ENCODE measurements at places on chromosomes 11 and 22. TPM values are rescaled to one million over a fixed set of nuclear protein-coding genes. Genes with fewer than 3 reads are reported as not detected.

DNA sequence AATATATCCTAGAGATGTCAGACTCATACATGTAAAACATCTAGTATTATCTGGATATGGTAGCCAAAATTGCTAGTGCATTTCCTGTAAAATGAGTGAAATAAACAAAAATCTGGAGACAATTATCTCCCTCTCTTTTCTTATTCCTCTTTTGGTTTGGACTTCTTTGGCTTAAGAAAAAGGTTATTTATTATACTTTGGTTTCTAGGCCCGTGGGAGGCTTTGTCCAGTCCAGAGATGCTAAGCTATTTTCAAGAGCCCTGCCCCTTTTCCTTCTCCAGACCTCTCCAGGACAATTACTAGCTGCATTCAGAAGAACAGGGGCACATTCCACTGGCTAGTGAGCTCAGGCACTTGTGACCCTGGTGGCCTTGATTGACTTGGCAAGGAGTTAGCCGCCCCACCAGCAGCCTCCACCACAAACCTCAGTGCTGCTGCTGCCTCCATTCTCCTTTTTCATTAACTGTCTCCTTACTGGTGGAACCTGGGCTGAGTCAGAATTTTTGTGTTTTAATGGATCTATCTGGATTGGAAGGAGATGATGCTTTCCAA is 747.3 kb upstream of the TENM4 start:
- no peak for DNase-seq

PARVG gene
- total RNA-seq = not detected

DNA sequence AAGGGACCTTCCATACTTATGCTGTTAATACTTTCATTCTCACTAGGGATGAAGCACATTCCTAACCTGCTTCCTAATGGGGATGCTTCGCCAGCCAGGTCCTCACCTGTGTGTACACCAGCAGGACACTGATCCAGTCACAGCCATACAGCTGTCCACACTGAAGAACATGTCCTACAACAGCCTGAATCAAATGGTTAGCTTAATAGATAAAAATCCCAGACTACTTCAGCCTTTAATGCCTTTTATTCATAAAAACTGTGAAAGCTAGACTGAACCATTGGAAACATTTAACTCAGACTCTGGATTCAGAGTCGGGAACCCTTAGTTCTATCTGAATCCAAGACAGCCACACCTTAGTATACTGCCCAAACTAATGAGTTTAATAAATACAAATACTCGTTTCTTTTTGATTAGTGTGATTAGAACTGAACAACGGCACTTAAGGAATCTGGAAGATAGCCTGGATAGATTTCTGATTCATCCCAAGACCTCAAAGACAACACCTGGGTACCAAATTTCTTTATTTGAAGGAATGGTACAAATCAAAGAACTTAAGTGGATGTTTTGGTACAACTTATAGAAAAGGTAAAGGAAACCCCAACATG is 3.3 kb downstream of the FTH1 start:
- DNase-seq = no peak

- no peak for DNase-seq
Measured at GRCh38 chr11:106621484-106621883, 396.8 kb downstream of the GUCY1A2 start.

GRCh38 chr11:4465407-4465806 is 16.3 kb downstream of the OR52K2 start:
- no peak for DNase-seq

DNA sequence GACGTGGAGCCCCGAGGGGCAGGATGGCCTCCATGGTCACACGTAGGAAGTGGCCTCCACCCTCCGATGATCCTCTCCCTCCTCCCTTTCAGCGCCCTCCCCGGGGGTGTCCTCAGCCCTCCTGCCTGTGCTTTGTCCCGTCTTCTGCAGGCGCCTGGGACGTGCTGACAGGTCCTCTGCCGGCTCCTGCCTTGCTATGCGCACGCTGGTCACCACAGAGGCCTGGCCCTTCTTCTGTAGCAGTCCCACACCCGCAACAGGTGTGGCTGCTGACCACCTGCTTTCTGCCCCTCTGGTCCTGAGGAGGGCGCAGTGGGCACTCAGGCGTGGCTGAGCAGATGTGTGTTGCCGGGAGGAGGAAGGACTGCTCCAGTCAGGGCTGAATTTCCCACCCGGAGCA is 27.7 kb upstream of the PPP6R3 start:
- no peak for DNase-seq

B4GAT1 gene
- 47.0 TPM for total RNA-seq

PSMC3 gene
- total RNA-seq = 665 TPM

DNA sequence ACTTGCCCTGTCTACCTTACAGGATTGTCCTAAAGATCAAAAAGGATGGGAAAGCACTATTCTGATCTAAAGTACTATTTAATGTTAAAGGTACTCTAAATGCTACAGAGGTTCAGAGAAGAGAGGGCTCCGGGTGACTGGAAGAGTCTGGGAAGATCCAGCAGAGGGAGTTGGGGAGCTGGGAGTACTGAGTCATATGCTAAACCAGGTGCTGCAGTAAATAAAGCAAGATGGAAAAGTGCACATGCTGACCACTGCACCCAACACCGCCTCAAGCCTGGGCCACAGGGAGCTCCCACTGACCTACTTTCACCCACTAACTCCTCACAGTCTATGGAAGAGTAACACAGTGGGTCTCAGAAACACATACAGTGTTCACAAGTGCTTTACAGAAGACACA is 49.3 kb downstream of the WT1 start:
- peak; percentile 84 for DNase-seq

DNA sequence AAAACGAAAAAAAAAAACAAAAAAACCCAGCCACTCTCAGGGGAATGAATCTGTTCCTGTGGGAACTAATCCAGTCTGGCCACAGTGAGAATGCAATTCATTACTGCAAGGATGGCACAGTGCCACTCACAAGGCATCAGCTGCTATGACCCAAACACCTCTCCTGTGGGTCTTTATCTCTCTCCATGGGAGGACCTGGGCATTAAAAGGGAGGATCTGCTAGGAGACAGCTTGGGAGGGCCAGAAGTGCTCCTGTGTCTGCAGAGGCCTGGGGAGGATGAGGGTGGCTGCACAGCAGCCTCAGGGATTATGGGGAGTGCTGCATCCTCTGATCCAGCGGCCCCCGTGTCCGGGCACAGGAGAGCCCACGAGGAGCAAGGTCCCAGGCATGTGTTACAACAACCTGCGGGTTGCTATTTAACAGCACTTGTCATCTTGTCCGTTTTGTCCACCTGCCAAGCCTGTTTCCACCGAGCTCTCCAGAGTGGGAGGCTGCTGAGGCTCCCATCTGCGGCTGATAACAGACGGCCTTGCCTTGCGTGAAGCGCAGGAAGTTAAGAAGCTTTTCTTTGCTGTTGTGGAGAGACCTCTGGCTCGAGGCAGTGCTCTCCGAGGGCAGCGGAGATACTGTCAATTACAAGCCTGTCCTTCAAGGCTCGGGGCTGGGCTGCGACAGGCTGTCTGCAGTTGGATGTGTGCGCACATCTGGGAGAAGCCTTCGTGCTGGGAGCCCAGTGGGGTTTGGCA is 97.7 kb downstream of the NXPE2 start:
- no peak for DNase-seq

GRCh38 chr11:27405134-27405533 is 42.1 kb upstream of the CCDC34 start:
- no peak for DNase-seq

DNA sequence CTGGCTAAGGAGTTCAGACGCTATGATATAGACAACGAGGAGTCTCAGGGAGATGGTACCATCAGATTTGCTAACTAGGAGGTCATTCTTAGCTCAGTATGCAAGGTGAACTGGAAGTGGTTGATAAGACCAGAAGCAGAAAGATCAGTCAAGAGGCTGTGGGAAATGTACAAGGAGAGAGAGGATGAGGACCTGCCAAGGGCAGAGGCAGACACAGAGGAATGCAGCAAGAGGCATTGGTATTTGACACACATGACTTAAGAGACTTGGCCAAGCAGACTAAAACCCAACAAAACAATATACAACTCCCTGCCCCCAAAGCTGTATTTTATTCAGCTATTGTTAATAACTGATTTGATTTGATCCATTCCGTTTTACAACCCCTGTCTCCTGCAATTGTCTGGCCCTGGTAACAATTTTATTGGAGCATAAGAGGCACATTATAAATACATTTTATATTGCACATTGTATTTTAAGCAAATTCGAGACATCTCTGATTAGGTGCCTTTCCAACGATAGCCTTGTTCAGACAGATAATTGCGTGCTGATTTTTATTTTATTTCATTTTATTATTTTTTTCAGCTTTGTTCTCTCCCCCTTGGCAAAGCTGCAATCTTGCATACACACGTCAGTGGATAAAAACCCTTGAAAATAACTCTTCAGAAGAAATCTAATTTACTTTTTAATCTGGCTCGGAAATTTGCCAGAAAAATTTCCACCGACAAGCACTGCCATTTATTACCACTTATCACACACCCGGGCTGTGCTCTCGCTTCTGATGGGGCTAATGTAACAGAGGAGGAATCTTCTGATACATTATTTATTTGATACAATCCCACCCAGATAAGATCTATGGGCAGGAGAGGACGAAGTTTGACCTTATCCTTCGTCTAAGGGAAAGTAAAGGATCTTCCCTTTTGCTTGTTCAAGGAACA is 237.8 kb downstream of the NXPE2 start:
- DNase-seq = no peak

- DNase-seq = no peak
Measured at GRCh38 chr11:102493524-102493923, 37.0 kb downstream of the MMP7 start.

DNA sequence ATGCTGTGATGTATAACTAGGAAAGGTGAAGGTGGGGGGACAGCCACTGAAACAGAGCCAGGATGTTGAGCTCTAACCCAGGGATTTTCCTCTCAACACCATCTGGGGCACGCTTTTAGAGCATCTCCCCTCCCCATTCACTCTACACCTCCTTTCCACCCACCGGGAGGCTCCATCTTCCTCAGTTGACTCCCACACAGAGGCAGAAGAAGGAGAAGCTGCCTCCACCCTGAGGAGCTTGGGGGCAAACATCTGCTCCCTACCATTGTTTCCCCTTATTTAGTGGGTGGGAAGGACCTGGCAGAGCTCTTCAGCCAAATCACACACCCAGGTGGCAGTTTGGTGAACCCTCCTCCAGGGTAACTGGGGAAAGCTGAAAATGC is 50.0 kb upstream of the ADA2 start:
- DNase-seq = no peak

DNA sequence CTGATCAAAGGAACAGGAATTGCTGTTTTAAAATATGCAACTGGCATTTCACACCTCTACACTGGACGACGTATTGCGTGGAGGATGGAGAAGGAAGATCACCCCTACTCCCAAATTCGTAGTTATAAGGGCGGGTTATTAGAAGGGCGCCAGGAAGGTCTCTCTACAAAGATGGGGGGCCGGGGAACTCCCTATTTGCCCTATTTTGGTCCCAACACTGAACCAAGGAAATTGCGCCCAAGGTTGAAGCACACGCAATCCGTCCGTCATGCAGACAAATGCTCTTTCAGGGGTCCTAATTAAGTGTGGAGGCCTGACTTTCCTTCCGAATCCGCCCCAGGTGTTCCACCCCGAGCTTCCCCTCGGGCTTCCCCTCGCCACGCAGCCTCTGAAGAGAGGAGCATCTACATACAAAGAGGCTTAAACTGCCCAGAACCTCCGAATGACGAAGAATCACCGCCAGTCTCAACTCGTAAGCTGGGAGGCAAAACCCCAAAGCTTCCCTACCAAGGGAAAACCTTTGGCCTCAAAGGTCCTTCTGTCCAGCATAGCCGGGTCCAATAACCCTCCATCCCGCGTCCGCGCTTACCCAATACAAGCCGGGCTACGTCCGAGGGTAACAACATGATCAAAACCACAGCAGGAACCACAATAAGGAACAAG is 396 bp downstream of the NPAT start:
- no peak for DNase-seq
